ENCODE measurements at places on chromosomes 4 and X. TPM values are rescaled to one million over a fixed set of nuclear protein-coding genes. Genes with fewer than 3 reads are reported as not detected.

Gene FAM9B
- total RNA-seq, result not detected

Gene RHOXF1
- total RNA-seq, result not detected

Gene CSAG2
- total RNA-seq, result not detected

Gene PPP1R3F
- 3.3 TPM for total RNA-seq

Gene STIM2
- 19.7 TPM for total RNA-seq

Gene DGKQ
- 9.8 TPM for total RNA-seq

Gene MSANTD1
- 1.1 TPM for total RNA-seq

Gene SMIM10
- total RNA-seq, result 2.0 TPM

Gene EDA2R
- total RNA-seq, result 22.9 TPM

Gene EMCN
- not detected for total RNA-seq

Gene TMEM150C
- total RNA-seq, result 9.7 TPM

Gene HSFX2
- total RNA-seq, result 1.5 TPM

Gene SATL1
- 1.1 TPM for total RNA-seq

Gene ADAMTS3
- total RNA-seq, result 1.5 TPM

GRCh38 chr4:148448141-148448540, 5.9 kb upstream of the NR3C2 start:
- ATAC-seq, result no peak

DNA sequence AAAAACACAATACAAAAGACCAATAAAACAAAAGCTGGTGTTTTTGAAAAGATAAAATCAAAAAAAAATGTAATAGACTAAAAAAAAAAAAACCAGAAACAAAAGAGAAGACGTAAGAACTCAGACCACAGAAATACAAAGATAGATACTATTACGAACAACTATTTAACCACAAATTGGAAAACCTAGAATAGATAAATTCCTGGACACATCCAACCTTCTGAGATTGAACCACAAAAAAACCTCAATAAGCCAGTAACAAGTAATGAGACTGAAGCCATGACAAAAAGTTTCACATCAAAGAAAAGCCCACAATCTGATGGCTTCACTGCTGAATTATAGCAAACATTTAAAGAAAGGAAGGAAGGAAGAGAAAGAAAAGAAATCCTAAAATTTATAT, 16.2 kb downstream of the RCHY1 start:
- no peak for ATAC-seq

DNA sequence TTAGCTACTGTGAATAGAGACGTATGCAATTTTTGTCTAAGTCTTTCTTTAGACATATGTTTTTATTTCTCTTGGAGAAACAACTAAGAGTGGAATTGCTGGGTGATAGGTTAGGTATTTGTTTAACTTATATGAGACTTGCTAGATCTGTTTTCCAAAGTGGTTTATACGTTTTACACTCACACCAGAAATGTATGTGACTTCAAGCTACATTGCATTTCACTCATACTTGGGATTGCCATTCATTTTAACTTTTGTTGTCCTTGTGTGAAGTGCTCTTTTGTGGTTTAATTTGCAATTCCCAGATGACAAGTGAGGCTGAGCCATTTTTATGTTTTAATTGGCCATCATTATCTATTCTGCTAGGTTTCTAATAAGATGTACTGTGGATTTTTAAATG, 817.2 kb downstream of the GLUD2 start:
- ATAC-seq, result no peak

GRCh38 chrX:32778965-32779364, 432.4 kb downstream of the DMD start:
- no peak for ATAC-seq

DNA sequence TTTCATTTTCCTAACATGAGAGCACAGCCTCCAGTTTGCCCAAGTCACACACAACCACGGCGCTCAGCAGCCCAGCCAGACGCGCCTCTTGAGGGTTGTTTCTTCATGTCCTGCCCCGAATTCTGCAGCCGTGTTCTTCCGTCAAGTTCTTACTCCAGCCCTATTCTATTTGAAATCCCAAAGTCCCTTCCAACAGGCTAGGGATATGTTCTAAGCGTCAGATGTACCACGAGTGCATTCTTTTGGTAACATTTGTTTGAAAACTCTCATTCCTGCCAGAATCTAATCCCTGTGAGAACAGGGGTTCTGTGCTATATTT, 23.1 kb downstream of the ACSL1 start:
- no peak for ATAC-seq

GRCh38 chrX:96619588-96619987, 65.1 kb upstream of the DIAPH2 start:
- no peak for ATAC-seq

DNA sequence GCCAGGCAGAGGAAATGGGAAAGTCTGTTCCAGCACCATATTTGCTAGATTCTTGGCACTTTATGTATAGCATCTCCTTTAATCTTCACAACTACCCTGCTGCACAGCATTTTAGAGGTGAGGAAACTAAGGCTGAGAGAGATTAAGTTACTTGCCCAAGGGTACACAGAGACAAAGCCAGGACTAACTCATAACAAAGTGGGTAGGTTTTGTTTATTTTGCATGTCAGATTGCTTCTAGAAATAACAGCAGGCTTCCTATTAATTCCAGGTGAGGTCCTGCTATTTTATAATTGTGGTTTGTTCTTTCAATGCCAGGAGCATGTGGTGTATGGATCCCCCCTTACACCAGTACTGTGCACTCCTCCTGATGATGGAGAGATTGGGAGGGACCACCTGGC, 15.0 kb downstream of the TCEANC start:
- no peak for ATAC-seq

DNA sequence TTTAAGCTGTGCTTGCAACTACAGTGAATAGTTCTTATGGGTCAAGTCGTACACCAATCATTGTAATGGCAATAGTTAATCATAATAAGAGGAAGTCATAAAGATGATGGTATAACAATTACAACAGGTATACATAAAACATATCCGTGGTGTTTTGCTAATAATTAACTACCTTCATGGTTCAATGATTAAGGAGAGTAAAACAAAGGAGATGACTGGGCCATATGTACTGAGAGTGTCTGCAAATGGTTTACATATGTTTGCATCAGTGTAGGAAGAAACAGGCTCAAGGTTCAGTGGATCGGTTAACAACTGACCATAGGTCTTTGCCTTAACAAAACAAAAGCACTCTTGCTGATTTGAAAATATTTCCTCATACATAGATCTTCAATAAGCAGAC, 253.0 kb downstream of the COX7B2 start:
- no peak for ATAC-seq

DNA sequence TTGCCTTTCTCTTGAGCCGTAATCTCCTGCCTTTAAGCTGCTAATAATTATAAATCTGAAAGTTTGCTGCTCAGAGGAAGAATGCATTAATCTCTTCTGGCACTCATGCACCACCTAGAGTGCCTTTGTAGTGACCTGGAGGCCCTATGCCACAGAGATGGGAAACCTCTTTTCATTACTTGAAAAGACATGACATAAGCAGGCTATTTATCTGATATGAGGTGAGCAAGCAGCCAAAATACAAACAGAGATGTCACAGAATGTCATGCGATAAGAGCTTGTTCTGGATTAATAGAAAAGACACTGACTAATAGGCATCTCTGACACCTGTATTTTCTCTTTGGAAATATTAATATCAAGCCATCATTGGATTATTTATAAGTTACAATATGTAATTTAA, 42.3 kb downstream of the GABRB1 start:
- no peak for ATAC-seq

DNA sequence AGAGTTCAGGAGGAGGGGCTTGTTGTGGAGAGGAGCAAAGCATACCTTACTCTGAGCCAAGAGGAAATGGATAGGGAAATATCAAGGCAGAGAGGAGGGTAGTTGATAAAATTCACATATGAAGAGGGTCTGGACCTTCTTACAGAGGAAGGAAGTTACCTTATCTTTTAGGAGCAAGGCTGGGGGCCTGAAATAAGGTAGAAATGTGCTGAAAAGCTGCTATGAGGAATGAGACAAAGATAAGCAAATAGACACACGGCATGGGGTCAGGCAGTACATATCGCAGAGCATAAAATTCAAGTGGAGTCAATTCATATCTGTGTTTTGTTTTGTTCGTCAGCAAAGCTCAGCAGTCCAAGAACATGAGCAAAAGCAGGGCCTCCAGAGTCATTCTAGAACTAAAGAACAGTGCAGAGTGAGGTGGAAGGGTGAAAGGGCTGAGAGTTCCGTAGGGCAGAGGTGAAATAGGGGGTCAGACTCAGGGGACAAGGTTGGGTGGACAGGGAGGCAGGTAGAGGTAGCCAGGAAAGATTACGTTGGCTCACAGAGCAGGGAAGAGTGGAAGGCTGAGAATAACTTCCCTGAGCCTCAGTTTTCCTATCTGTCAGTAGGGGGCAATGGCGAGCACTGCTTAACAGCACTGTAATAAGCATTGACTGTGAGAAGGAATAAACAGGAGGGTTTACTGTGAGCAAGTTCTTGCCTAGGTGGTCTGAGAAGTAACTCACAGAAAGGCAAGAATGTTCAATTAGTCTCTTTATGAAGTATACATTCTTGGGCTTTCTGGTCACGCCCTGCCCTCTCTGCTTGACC, 9.2 kb downstream of the VSIG4 start:
- ATAC-seq, result no peak

- ATAC-seq, result no peak
These were observed 72.3 kb upstream of the ZNF518B start for GRCh38 chr4:10529291-10530136.

DNA sequence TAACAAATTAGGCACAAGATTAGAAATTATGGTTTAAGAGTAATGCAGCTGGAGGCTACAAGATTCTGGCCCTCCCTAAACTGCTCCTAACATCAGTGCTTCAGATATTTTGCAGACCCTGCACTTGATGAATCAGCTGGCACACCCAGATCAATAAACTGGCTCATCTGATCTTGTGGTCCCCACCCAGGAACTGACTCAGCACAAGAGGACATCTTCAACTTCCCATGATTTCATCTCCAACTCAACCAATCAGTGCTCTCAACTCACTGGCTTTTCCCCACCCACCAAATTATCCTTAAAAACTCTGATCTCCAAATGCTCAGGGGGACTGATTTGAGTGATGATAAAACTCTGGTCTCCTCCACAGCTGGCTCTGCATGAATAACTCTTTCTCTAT, 21.7 kb upstream of the TMEM33 start:
- ATAC-seq, result no peak

GRCh38 chrX:45344594-45344993, 143.9 kb upstream of the DIPK2B start:
- ATAC-seq, result no peak

DNA sequence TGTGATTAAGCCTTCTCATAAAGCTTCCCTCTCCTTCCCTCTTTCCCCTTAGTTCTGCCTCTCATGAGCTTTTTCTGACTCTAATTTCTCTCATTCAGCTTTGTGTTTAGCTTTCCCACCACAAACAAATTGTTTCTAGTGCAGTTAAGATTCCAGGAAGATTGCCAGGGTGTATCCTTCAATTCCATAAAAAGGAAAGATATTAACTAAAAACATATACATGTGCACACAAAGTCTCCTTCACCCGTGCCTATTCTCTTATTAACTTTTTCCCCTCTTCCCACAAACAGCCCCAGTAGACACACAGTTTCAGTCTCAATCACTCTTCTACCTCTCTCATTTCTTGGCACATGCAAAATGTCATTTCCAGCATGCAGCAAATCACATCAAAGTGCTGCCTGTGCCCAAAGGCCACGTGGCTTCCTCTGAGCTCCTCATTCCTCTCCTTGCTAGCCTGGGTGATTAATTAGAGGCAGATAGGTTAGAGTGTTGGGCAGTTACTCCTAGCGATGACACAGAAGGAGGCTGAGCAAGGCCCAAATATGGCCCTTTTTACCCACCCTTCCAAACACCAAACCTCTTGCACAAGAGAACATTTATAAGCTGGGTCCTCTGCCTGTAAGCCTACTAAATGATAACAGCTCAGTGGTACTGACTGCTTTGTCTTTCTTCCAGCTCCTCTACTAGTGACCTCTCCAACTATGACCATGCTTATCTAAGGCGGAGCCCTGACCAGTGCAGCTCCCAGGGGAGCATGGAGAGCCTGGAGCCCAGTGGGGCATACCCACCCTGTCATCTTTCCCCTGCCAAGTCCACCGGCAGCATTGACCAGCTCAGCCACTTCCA, 159.6 kb downstream of the SOWAHB start:
- peak; percentile 43 for ATAC-seq

GRCh38 chrX:3699821-3700381, 13.5 kb downstream of the PRKX start:
- ATAC-seq, result no peak

DNA sequence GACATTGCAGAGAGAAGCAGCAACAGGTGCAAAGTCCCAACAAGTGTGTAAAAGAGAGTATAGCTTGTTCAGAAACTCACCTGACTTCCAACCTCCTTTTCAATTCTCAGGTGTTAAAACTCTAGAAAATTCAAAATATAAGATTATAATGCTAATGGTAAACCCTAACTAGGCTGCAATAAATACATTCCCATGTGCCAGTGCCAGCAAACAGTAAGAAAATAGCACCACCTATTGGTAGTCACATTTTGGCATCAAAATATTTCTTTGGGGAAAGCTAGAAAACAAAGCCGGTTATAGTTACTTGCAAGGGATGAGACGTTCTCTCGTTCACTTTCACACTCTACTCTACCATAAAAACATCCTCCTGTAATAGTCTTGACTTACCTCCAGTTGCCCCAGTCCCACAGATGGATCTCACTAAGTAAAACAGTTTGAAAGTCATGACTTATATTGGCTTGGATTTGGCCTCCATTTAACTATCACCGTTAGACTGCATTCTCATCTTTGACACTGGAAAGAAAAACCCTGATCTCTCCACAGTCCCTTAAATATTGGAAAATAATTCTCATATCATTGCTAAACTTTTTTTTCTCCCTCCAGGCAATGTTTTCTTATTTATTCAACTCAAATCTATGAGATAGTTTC, 9.6 kb downstream of the BMP3 start:
- no peak for ATAC-seq

- no peak for ATAC-seq
These were observed 34.5 kb downstream of the ACE2 start for GRCh38 chrX:15566244-15566643.

DNA sequence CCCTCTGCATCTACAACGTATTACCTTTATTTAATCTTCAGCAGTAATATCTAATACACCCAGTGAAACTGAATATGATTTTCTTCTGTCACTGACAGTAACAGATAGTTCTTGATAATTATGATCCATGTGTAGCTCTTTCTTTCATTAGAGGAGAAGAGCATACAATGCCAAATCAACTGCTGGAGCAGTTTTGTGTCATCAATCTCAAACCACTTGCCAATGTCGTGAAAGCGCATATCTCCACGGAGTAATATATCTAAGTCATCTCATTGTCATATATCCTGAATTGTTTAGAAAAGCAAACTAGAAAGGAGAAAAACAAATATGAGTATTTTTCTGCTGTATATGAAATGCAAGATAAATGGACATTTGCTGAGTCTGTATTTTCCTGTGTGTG, 47.9 kb downstream of the DCAF8L1 start:
- no peak for ATAC-seq

GRCh38 chr4:1409491-1410425, 3.5 kb upstream of the NKX1-1 start:
- no peak for ATAC-seq

- no peak for ATAC-seq
These were observed 174.0 kb upstream of the MXRA5 start for GRCh38 chrX:3520458-3520857.

GRCh38 chrX:129599499-129599898, 55.3 kb downstream of the APLN start:
- ATAC-seq, result no peak

- no peak for ATAC-seq
These were observed 11.2 kb upstream of the MID1 start for GRCh38 chrX:10631416-10632145.

Data from motor neuron (in vitro differentiated cells).